DMS153 (cell line): ENCODE measurements at places on chromosomes 6 and 20.

DNA sequence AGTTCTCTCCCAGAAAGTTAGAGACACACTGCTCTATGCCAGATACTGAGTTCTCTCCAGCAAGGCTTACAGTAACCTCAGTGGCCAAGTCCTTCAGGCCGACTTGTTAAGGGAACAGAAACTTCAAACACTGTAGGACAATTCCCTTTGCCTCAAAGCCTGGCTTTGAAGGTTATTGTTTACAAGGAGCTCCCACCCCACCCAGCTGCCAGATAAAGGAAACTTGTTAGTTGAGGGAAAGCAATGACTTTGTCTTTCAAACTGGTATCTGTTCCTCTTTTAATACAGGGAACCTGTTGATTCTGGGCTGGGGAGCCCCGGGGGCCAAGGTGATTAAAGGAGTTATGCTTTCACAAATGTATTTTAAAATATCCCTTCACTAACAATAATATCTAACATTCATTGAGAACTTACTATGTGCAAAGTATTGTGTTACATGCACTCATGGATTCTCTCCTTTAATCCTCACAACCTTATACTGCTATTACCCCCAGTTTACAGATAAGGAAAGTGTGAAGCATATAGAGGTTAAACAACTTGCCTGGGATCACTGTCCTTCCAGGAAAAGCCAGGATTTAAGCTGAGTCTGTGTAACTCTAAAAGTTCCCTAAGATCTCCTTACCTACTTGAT is 27.6 kb upstream of the CDKN1A start:
- no peak for DNase-seq

GRCh38 chr6:84764332-84765049 is at the start of gene TBX18:
Gene TBX18, minus strand, starts transcription at chr6:84764598. Its CDS starts 417 bp downstream, at chr6:84764181.
- no peak for DNase-seq

DNA sequence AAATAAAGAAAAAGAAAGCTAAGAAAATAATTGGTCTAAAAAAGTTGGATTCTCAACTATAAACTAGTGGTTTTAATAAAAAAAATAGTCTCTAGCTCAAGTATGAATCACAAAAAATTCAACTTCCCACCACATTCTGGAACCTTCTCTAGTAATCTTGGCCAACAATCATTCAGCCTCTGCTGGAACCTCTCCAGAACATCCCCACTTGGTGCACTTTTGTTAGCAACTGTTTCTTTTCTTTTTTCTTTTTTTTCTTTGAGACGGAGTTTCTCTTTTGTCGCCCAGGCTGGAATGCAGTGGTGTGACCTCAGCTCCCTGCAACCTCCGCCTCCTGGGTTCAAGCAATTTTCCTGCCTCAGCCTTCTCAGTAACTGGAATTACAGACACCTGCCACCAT is 35.7 kb downstream of the TXLNB start:
- no peak for DNase-seq

DNA sequence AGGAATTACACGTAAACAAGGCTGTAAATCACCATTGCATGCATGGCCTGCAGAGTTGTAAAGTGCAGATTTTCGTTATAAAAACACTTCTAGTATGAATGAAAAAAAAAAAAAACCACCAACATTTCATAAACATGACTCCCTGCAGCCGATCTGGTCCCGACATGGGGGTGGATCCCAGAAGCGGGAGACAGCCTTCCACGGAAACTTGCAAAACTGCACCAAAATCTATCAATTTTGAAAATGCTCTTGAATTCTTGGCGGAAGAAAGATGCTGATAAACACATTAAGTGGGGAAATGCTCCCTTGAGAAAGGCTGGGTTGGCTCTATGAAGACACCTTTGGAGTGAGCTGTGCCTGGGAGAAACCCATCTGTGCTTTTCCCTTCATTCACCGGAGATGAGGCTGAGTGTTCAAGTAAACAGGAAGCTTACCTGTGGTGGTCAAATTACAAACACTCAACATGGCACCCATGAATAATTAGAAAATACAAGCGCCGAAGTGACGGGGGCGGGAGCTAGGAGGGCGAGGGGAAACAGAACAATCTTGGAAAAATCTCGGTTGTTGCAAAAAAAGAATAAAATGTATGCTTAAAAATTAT is 845 bp upstream of the ANKRD60 start:
- peak; percentile 17 for DNase-seq

GRCh38 chr6:124888581-124889371 is 73.5 kb upstream of the RNF217 start:
- no peak for DNase-seq

- DNase-seq, result no peak
These were observed 378.9 kb upstream of the CITED2 start for GRCh38 chr6:139753198-139753861.

DNA sequence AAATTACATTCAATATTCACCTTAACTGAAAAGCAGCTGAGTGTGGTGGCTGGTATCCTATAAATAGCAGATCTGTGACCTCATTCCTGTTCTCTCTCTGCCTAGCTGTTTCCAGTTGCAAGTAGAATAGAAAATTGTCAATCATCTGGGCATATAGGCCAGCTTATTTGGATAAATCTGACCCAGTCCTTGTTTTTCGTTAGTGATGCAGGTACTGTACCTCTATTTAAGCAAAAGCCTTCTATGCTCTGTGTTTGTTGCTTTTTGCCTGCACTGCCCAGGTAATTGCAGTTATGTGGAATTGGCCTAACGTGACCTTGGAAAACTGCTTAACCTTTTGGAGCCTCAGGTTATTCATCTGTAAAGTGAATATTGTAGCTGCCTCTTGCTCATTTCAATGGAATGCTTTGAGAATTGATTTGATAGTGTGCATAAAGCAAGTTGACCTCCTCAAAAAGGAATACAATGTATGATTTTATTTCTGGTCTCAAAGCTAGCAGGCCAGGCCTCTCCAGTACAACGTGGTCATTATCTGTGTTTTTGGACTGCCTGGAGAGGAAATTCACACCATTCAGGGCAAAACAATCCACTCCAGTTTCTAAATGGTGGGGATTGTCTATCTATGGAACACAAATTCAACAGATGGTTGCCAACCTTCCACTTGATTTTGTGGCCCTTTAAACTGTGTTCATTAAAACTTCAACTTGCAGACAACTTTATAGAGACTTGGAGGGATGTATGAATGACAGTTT is 508.7 kb upstream of the CITED2 start:
- DNase-seq, result peak; percentile 35
